ENCODE measurements at places on chromosomes 11 and 22.

DNA sequence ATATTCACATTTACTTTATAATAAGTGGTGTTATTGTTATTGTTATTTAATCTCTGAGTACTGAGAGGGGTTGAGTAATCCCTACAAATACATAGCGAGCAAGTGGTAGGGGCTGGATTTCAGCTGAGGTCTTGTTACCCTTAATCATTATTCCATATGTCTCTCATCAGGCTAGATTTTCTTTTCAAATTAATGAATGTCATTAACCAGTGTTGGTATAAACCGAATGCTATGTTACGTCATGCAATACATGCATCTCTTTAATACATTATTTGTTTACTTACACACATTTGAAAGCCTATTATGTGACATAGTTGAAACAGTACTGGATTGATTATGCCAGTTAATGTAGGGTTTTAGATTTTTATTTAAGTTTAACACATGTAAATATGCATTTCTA is 18.9 kb downstream of the PDGFD start:
- DNase-seq = no peak

- no peak for DNase-seq
These were observed 60.5 kb upstream of the UCP3 start for GRCh38 chr11:74069146-74070046.

- no peak for DNase-seq
These were observed 48.5 kb upstream of the TIMP3 start for GRCh38 chr22:32752816-32753520.

GRCh38 chr11:64223001-64223651 is 2.9 kb downstream of the TRPT1 start:
- no peak for DNase-seq

DNA sequence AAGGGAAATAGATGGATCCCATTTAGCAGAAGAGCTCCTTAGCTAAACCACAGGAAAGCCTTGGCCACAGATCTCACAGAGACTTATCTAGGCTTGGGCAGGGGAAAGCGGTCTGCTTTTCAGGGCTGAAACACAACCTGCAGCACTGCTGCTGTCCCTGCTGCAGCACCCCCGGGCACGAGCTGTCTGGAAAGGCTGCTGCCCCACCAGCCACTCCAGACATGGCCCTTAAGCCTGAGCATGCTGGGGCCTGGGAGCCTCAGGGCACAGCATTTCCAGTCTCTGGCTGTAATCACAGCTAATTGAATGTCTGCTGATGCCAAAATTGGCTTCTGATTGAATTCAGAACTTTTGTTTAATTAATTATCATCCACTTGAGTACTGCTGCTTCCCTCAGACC is 115.0 kb downstream of the TMPRSS5 start:
- no peak for DNase-seq

GRCh38 chr11:15074206-15075161 is 1.1 kb downstream of the CALCB start:
- DNase-seq = peak; percentile 96

- DNase-seq = no peak
These were observed 121.2 kb downstream of the PDE3B start for GRCh38 chr11:14764579-14765527.

- DNase-seq = peak; percentile 69
These were observed 19.3 kb upstream of the CBX7 start for GRCh38 chr22:39171623-39172264.

GRCh38 chr22:37493979-37494378 is 7.8 kb upstream of the MFNG start:
- no peak for DNase-seq

DNA sequence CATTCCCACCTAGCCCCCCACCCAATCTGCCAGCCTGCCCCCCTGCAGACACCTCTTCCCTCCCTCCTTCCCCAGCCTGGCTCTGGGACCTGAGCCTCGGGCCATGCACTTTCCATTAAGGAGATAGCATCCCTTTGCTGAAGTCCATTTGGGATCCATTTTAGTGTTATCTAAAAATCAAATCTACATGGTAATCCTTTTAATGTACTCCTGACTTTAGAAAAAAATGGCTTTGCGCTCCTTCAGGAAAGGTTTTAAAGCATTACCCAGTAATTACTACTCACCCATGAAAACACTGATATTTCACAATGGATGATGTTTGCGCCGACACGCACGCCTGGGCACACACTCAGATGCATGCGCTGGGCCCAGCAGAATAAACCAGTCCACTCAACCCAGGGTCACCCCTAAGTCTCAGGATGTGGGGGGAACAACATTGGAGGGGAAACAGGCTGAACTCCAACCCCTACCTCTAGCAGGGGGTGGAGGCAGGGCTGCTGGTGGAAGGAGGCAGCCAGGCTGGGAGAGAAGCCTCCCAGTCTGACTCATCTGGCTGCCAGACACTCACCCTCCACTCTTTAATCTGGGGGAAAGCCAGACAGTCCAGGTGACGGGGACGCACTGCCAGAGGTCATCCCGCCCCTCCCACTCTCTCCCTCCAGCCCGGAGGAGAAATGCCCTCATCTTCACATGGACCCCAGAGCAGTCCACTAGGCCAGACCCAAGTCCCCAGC is 29.8 kb downstream of the LMO1 start:
- DNase-seq = no peak

GRCh38 chr11:14644226-14645014 is 816 bp downstream of the PDE3B start:
- DNase-seq = peak; percentile 75

DNA sequence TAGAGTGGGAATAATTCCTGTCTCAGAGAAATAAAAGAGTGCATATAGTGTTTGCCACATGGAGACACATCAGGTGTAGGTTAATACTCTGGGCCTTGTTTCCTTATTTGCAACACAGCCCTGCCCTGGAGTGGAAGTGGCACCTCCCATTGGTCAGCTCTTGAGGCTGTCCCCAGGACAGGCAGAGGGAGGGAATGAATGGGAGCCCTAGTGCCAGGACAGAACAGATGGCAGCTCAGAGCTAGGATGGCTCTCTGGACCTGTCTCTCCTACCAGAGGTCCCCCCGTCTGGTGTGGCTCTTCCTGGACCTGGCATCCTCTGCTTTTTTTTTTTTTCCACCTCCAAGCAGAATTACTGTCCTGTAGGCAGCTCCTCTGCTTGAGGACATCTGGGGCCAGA is 35.6 kb downstream of the LIMK2 start:
- no peak for DNase-seq

DNA sequence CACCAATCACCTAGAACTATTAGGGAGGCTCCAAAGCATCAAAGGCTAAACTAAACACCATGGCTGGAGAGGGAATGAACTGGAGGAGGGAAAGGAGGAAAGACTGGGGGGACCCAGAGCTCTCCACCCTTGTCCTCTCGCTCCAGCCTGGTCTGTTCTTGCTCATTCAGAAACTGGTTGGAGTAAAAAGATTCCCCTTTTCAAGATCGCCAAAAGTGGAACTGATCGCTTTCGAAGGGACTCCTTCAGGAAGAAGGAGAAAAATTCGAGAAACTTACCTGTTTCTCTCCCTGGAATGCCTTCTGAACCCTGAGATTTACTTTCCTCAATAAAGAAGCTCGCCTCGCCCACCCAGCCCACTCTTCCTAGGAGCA is 46.9 kb downstream of the OR4D9 start:
- no peak for DNase-seq

DNA sequence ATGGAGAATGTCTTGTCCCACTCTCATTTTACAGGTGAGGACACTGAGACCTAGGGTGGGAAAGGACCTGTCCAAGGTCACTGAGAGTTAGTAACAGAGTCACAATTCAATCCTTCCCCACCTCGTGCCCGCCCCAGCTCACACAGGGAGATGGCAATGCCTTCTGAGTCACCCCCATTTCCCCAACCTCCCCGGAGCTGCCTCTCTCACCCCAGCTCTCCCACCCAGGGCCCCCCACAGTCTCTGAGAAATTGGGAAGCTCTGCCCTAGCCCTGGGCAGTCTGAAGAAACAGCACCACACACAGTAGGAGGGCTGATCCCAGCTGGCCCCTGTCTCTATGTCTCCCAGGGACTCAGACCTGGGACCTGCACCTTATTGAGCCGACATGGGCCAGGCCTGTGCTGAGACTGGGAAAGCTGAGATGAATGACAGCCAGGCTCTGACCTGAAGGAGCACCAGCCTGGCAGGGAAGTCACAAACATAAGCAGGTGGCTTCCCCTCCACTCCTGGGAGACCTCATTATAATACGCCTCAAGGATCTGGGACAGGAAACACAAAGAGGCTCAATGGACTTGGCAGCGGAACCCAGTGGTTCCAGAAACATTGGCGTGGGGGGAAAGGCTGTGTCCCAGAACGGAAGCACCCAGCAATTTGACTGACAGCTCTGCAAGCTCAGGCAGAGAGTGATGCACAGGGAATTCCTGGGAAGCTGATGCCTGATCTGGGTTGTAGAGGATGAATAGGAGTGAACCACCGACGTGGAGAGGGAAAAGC is 51.0 kb downstream of the CD6 start:
- no peak for DNase-seq

GRCh38 chr11:46903846-46904245 is 14.5 kb downstream of the LRP4 start:
- DNase-seq = peak; percentile 99

DNA sequence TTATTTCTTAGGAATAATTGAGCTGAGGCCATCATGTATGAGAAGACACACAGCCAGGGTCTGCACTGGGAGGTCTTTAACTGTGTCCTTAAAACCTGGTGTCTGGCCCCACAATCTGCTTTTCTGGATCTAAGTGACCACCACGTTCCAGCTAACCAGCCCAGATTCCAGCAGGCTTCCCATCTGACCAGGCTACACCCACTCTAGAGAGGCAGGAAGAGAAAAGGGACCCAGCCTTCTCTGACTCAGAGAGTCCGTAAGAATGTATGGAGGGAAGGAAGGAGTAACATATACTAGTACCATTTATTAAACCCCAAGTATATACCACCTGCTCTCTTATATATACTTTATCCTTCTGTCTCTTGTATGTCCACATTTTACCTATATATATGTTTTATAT is 80.1 kb downstream of the LDLRAD3 start:
- no peak for DNase-seq

- DNase-seq = no peak
These were observed 26.0 kb downstream of the FDX1 start for GRCh38 chr11:110455718-110456117.

- no peak for DNase-seq
These were observed 14.6 kb downstream of the SLC43A1 start for GRCh38 chr11:57500926-57501325.

DNA sequence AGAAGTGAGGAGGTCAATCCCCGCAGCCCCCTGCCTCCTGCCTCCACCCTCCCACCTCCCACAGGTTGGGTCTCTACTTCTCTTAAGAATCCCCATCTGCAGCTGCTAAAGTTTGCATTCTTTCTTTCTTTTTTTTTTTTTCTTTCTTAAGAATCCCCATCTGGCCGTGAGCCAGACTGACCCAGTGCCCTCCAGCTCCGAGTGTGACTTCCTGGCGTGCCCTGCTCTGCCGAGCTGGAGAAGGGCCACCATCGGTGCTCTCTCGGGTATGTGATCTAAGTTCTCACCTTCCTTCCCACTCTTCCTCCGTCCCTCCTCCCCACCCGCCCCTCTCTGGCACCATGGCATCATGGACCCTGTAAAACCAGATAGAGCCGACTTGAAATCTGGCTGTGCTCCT is 66.7 kb upstream of the LMO1 start:
- DNase-seq = no peak

DNA sequence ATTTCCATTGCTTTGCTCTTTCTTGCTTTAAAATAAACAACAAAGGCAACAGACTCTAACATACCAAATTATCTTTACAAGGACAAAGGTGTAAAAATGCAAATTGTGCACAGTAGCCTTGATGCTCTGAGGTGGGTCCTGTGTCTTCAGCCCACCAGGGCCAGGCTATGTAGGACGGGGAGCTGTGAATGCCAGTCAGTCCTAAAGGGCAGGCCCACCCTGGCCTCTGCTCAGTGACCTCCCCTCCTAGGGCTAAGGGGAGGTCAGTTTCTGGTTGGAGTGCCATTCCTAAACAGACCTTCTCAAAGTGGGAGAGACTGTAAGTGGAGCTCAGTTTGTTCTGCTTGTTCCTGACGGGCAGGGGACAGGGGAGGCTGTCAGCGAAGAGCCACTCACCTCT is 78.0 kb upstream of the SUSD2 start:
- no peak for DNase-seq

- DNase-seq = no peak
These were observed 10.9 kb upstream of the MPEG1 start for GRCh38 chr11:59223611-59224010.
